ENCODE measurements at places on chromosomes 16 and 17. TPM values are rescaled to one million over a fixed set of nuclear protein-coding genes. Genes with fewer than 3 reads are reported as not detected.

DNA sequence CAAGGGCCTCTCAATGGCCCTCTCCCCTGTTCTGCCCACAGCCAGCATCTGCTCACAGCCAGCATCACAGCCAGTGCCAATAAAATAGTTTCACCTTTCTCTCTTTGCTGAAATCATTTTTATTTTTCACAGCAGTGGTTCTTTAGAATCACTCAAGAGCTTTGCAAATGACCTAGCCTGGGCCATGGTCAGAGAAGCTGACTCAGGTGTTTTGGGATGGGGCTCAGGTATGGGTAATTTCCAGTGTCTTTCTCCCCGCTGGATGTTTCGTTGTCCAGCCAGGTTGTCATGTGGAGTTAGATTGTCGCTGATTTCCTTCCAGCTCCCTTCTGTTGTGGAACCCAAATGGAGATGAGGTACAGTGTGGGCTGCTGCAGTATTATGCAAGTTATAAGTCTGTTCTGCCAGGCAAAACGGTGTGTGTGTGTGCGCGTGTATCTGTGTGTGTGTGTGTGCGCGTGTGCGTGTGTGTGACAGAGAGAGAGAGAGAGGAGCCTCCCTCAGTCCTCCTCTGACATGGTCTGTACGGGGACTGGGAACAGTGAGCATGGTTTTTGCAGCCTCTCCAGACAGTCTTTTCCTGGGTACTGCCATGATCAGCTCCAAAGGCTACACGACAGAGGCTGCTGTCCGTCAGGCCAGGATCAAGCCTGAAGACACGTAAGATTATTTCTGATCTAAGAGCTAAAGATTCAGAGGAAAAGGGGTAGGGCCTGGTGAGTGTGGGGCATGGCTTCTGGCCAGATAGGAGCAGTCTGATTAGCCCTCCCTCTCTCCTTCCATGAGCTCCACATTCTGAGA lies 1.4 kb upstream of the PMP22 start:
- no peak for DNase-seq

MYH1 gene
- total RNA-seq: not detected

- no peak for DNase-seq
Observed at GRCh38 chr16:46573008-46573833, 48.0 kb downstream of the SHCBP1 start.

GRCh38 chr16:86718118-86718517 lies 139.8 kb downstream of the FOXL1 start:
- DNase-seq: no peak

- no peak for DNase-seq
Observed at GRCh38 chr16:57503366-57503765, 17.1 kb upstream of the DOK4 start.

DNA sequence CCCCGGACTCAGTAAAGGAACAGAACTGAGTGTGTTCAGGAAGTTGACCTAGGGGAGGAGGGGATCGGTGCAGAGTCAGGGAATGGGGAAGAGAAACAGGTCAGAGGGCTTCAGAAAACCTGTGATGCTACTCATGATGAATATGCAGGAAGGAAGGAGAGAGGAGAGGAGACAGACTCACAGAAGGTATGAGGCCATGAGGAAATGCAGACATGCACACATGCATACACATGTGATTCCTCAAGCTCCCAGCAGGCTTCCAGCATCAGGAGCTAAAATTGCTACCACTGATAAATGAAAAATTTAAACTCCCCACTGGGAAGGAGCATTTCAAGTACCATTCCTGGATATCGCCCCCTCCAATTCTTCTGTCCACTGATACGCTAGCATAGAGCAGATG lies 262.6 kb downstream of the SLC39A11 start:
- DNase-seq: no peak

MEIOC gene
- total RNA-seq: 0.15 TPM

DNA sequence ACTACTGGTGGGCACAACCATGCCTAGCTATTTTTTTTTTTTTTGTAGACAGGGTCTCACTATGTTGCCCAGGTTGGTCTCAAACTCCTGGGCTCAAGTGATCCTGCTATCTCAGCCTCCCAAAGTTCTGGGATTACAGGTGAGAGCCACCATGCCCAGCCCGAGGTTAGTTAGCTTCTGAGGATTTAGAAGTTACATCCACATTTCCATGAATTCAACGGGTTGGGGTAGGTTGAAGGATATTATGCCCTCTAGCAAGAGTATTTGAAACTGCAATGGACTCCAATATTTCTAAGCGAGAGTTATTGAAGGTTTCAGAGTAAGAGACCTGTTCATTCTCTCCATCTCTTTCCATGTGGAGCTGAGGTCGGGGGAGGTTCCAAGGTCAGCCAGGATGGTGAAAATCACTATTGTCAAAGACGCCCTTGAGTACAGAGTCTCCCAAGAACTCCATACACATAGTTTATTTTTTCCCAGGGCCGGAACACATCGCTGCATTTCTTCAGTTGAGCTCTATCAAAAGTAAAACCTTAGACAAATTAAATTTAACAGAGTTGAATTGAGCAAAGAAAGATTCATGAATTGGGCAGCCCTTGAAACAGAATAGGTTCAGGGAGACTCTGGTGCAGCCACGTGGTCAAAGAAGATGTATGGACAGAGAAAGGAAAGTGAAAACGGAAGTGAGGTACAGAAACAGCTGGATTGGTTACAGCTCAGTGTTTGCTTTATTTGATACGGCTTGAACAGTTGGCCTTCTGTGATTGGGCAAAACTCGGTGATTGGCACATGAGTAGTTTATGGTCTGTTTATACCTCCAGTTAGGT lies 19.0 kb upstream of the ITPRIPL2 start:
- no peak for DNase-seq

DNA sequence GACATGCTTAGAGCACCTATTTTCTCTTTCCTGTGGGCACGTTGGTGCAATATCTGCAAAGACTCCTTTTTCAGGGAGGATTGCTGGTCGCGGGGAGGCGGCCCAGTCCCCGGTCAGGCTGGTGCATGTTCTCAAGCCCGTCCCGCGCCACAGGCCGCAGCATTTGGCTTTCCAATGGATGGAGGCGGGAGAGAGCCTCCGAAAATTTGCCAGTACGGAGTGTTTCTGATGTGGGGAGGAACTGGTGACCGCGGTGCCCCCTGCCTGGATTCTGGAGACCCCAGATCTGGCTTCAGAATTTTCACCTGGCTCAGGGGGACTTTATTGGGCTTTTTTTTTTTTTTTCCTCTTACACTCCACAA lies 2.3 kb downstream of the CMIP start:
- no peak for DNase-seq

DNA sequence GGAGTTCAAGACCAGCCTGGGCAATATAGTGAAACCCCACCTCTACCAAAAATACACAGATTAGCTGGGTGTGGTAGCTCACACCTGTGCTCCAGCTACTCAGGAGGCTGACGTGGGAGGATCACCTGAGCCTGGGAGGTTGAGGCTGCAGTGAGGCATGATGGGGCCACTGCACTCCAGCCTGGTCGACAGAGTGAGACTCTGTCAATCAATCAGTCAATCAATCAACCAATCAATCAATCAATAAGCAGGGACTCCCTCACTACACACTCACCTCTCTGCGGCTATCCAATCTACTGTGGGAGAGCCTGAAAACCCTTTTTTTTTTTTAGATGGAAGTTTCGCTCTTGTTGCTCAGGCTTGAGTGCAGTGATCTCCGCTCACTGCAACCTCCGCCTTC lies 31.6 kb downstream of the CPSF4L start:
- DNase-seq: no peak

ACAP1 gene
- 682 TPM for total RNA-seq

MRPL45 gene
- total RNA-seq: 26.9 TPM

ITGAX gene
- 42.0 TPM for total RNA-seq

DNA sequence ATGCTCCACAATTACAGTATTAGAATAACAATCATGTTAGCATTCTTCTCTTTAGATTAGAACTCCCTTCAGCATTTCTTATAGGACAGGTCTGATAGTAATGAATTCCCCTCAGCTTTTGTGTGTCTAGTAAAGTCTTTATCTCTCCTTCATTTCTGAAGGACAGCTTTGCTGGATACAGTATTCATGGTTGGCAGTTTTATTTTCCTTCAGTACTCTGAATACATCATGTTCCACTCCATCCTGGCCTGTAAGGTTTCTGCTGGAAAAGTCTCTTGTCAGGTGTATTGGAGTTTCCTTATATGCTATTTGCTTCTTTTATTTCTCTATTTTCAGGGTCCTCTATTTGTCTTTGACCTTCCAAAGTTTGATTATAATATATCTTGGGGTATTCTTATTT lies 4.0 kb upstream of the ABCA10 start:
- no peak for DNase-seq

BCL6B gene
- total RNA-seq: 0.80 TPM

DNA sequence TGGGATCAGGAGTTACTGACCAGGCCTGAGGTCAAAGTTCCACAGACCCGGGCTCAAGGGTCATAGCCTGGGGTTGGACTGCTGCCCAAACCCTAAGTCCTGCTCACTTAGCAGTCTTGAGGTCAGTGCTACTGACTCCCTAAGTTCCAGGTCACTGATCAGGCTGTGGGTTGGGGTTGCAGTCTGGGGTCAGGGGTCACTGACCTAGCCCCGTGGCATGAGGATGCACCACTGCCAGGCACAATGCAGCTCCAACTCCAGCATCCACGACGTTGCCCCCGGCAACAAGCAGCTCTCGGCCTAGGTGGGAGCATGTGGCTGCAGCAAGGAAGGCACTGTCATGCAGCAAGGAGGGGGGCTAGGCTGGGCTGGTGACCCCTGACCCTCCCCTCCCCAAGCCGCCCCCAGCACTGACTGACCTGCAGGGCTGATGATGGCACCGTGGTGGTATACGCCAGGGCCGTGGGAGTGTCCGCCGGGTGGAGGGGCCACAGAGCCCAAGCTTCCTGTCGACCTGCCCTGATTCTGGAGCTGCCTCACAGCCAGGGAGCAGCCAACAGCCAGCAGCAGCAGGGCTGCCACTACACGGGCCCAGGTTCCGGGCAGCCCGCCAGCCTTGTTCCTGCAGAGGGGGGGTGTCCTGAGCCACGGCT lies 1.1 kb downstream of the GGT6 start:
- DNase-seq: no peak

GRCh38 chr17:65370669-65371131 lies 190.7 kb downstream of the AXIN2 start:
- no peak for DNase-seq

GRCh38 chr17:40283662-40284061 lies 4.0 kb upstream of the CDC6 start:
- no peak for DNase-seq

- DNase-seq: no peak
Observed at GRCh38 chr17:43799047-43799446, 18.8 kb downstream of the CFAP97D1 start.

DNA sequence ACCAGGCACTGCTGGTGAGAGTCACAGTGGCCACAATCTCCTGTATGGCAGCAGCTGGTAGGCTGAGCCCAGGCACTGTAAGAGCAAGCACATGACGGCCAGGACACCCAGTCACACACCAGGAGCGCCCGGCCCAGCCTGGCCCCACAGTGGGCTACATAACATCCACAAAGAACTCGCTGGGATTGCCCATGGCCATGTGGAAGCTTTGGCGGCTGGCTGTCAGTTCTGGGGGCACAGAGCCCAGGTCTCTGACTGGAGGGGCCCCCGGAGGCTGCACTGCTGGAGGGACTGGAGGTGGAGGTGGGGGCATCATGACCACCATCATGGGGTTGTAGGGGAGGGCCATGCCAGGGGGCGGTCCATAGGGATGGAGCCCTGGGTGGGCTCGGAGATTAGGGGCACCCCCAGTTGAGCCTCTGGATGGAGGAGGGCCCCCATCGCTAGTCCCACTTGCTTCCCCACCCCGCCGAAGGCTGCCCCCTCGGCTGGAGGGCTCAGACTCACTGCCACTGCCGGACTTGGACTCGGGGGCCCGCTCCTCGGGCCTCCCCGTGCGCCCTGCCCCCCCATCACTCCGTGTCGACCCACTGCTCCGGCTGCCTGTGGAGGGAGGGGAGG lies 6.1 kb downstream of the ACADVL start:
- DNase-seq: no peak

All from activated CD4-positive, alpha-beta memory T cell treated with anti-CD3 and anti-CD28 coated beads, Interleukin-2, amount 10 ng/mL, durations not matched to agents 7 days and 5 days (primary cell).